ENCODE measurements at places on chromosomes 3 and 15.
A peak's percentile ranks its signal among the peaks of the same experiment; 100 is the strongest.

- DNase-seq = no peak
These were observed 131.8 kb upstream of the UBE2E2 start for GRCh38 chr3:23071296-23071695.

GRCh38 chr3:14377838-14378169 lies 24.6 kb upstream of the SLC6A6 start:
- no peak for DNase-seq

GRCh38 chr3:27423463-27423862 lies 54.3 kb upstream of the NEK10 start:
- peak; percentile 80 for DNase-seq

DNA sequence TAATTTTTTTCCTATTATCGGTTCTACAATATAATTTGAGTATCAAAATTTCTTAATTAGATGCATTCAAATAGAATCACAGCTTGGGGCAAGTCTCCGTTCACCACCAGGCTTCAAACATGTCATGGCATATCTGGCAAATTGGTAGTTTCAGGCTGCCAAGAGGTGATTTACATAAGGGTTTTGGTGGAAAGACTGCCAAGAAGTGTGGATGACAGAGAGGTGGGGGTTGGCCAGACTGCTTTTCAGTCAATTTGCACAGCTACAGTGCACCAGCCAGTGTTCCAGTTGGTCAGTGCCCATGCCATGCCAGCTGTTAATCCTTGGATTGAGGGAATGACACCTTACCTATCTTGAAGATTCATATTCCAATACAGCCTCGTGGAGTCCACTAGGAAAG lies 8.4 kb upstream of the GSK3B start:
- no peak for DNase-seq

DNA sequence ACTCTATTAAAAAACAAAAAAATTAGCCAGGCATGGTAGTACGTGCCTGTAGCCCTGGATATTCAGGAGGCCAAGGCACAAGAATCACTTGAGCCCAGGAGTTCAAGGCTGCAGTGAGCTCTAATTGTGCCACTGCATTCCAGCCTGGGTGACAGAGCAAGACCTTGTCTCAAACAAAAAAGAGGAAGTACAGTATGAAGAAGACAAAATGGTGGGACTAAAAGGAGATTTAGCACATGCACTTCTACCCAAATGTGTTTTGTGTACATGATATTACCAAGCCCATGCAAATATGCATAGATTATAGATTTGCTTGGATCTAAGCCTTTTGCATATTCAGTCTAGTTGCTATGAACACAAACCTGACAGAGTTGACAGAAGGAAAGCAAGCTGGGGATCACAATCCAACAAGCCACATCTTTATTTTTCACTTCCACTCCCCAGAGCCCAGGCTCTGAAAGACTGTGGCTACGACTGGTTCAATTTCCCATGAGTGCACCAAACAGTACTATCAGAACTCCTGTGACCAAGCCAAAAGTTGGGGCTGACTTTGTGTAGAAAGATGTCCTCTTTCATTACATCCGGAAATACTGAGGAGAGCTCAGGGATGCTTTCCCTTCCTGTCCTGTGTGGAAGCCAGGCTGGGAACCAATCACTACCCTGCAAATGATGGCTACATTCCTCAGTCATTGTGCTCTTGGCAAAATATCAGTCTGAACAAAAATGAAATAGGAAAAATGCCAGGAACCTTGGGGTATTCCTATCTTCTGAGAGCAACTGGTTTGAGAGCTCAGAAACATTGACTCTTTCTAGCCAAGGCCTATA lies 49.4 kb downstream of the TGM4 start:
- DNase-seq = peak; percentile 51

DNA sequence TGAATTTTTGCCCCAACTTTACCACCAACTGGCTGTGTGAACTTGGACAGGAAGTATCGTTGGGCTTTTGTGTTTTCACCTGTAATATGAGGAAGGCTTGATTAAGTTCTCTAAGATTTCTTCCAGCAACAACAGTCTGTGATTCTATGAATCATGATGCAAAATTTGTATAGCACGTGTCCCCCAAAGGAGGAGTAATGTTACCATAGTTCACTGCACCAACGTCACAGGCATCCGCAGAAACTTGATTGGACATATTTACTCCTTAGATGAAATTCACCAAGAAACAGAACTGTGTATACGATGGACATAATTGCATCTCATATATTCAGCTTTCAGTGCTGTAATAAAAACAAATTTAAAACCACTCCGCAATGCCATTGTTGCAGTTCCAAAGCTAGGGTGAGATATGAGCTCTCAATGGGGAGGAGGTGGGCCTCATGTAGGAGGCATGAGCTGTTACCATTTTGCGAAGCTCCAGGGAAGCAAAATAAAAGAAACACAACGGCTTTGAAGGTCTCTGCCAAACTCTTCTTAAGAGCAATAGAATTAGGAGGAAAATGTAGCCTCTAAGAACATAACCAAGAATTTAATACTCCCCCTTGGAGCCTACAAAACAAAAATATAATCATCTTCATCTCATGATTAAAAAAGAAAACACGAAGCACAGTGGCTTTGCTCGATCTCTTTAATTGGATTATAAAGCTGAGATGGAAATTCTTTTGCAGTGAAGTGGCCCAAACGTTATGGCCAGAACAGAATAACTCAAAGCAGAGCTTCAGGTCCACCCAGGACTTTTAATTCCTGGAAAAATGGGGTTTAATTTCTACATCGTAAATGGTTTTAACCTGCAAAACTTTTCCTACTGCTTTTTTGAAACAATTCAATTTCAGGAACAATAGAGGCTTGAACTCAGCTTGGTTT lies 80.7 kb downstream of the CHST2 start:
- peak; percentile 44 for DNase-seq

Data from fibroblast of skin of right quadriceps (primary cell).